Activated CD4-positive, alpha-beta memory T cell treated with anti-CD3 and anti-CD28 coated beads for 36 hours (primary cell): ENCODE measurements at places on chromosomes 11 and 22.

DNA sequence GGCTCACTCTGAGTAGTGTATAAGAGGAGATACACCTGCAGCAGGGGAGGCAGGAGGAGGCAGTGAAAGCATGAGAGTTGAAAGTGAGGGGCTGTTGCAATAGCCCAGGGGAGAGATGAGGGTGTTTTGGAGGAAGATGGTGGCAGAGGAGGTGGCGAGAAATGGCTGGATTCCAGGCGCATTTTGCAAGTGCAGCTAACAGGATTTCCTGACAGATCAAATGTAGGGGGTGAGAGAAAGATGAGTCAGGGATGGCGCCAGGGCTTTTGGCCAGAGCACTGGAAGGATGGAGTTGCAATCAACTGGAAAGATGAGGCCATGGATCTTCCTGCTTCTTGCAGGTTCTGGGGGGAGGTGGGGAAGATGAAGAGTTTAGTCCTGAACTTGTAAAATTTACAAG lies 16.8 kb upstream of the TSPAN18 start:
- no peak for DNase-seq

GRCh38 chr11:120978701-120979100 lies 45.2 kb upstream of the TBCEL start:
- DNase-seq: no peak

DNA sequence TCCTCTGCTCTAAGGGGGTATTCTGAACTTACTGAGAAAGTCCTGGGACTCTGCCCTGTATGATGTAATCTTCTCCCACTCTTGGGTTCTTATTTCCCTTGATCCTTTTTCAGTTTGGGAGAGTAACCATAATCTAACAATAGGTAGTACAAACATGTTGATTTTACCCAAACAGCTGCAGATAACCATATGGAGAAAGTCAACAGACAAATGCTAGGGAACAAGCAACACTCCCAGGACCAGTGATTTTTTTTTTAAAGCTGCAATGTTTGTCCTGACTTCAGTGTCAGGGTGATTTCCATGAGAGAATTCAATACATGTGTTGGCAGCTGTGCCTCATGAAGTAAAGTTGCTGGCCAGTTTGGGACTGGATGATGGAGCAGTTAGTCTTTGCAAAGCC lies 156.5 kb downstream of the FCHSD2 start:
- DNase-seq: no peak

GRCh38 chr22:24128021-24128420 lies 53.3 kb upstream of the SUSD2 start:
- DNase-seq: no peak

GRCh38 chr11:22133776-22134175 lies 59.1 kb upstream of the ANO5 start:
- no peak for DNase-seq

DNA sequence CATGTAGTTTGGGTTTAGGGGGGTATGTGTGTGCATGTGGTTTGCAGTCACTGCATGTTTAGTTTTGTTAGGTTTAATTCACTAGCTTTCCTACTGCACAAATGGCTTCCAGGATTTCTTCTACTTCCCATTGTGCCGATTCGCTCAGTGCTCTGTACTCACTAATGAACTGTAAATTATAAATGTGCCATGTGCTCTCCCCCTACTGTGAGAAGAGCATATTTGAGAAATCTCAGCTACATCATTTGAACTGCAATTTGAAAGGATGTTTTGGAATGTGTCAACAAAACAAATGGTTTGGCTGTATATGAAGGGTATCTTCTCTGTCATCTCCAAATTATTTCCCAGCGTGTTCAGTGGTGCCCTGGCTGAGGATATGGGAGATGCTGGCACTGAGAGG lies 28.1 kb downstream of the CYB5R2 start:
- DNase-seq: no peak

GRCh38 chr11:96390488-96390792 lies 627 bp downstream of the JRKL start:
- DNase-seq: no peak
